Fibroblast of lung (primary cell): ENCODE measurements at places on chromosomes 11 and 22.

DNA sequence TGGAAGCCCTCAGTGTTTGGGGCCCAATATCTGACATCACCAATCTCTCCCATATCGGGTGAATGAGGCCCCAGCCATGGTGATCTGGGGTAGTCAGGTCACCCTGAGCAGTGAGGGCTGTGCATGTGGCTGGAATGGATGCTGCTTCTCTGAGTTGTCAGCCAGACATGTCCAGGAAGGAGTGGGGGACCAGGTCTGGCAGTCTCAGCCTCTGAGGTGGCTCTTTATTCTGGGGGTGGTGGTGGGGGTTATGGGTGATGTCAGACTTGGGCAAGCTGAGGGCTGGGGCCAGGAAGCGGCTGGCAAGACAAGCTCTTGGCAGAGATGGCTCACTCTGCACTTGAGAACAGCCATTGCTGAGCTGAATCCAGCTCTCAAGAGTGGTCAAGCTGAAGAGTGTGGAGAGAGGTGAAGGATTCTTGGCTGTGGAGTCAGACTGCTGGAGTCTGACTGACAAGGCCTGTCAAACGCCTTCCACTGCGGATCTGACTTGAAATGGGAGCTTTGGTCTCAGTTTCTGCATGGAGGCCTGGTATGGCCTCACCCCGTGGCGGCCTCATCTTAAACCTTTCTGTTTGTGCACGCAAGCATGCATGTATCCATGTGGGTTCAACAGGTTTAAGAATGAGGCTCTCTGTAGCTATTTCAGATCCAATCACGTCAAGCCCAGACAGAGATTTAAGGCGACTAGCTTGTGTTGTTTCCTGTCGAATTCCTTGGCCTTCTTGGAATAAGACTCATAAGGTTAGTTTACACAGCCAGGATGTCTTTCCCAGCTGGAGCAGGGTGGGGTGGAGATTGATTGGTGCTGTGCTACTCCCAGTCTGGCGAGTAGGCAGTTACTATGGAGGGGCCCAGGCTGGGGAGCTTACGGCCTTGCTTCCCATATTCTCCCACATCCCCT lies 83.9 kb upstream of the TIMP3 start:
- peak; percentile 58 for DNase-seq

DNA sequence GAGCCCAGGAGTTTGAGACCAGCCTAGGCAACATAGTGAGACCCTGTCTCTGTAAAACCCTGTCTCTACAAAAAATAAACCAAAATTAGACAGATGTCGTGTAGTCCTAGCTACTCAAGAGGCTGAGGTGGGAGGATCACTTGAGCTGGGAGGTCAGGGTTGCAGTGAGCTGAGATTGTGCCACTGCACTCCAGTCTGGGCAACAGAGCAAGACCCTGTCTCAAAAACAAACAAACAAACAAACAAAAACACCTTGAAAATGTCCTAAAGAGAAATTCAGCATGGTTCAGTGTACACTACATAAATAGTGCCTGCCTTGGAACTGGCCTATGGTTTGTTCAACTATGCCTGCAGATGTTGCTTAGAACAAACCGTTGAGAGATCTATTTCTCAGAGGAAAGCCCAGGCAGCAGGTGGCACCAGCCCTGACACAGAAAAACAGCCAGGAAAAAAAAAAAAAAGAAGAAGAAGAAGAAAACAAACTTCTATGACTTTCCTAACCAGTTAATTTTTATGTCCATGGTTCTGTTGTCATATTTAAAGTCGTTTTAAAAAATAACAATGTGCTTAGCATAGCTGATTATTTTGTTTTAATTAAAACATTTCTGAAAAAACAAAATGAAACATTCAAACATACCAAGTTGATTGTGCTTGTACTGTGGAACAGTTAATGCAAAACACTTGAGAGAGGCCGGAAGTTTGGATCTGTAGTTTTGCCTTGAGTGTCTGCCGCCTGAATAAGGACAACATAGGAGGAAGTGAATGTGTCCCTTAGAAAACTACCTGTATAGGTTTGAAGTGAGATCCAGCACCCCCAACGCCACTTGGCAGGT lies 5.4 kb downstream of the KREMEN1 start:
- no peak for DNase-seq

- DNase-seq: no peak
Observed at GRCh38 chr11:60389279-60389910, 6.9 kb upstream of the MS4A14 start.

DNA sequence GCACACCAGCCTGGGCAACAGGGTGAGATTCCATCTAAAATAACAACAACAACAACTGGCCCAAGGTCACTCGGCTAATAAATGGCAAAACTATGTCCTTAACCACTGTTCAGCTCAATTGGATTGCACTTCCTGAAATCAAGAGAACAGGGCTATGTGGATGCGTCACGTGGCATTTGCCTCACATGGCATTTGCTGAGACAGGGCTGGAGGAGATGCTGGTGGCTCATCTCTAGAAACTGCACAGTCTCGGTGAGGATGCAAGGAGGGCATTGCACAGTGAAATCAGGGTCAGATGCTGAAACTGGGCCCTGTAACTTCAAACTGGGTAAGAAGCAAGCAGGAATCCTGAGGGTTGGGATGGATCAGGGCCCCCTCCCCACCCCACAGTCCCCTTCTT lies 171.9 kb downstream of the BUD13 start:
- DNase-seq: no peak

- DNase-seq: no peak
Observed at GRCh38 chr11:126423743-126424142, 68.3 kb downstream of the ST3GAL4 start.

DNA sequence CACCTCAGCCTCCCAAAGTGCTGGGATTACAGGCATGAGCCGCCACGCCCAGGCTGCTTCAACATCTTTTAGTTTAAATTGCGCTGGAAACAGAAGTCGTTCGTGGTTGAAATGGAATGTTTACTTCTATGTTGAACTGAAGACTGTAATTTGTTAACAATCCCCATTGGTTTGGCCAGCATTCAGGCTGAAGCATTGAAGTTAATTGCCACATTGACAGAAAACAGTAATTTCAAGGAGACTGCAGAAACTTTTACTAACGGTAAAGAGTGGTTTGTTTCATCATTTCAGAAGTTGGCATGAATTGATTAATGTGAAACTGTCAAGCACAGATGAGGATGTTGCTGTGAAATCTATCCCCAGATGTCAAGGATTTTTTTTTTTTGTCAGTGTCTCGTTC lies 14.2 kb downstream of the AP5B1 start:
- peak; percentile 71 for DNase-seq

DNA sequence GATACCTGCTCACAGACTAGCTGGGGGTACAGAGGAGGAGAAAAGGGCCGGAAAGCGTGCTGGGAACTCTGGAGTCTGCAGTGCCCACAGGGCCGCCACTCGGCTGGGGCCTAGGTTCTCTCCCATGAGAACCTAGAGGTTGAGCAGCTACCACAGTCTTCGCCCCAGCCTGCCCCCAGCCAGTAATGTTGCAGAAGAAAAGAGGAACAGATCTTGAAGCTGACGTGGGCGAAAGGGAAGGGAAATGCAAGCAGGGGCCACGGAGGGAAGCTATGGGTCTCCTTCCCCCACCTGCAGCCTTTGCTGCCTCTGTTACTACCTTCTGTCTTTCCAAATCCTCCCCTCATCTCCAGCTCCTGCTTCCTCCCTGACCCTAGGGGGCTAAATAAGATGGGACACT lies 28.8 kb upstream of the P2RY2 start:
- DNase-seq: no peak

DNA sequence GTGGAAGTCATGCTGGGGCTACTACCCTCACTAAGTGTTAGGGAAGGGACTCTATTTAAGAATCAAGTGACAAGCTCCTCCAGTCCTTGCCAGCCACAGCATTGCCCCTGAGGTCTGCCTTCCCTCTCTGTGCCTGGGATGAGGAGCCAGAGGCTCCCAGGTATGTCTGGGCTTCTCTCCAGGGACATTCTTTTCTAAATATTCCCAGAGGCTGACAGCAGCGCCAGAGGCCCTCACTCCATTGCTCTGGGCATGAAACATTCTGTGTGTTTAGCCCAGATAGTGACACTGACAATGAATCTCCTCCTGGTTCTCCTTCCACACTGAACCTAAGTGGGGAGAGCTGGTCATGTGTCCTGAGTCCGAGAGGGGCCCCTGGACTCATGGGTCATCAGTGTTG lies 2.2 kb downstream of the OR51E1 start:
- no peak for DNase-seq

- DNase-seq: no peak
Observed at GRCh38 chr22:20469110-20469868, 26.3 kb downstream of the KLHL22 start.

- no peak for DNase-seq
Observed at GRCh38 chr11:64518928-64519327, 72.1 kb upstream of the SLC22A12 start.

- DNase-seq: no peak
Observed at GRCh38 chr11:72520815-72521214, 86.5 kb upstream of the CLPB start.

DNA sequence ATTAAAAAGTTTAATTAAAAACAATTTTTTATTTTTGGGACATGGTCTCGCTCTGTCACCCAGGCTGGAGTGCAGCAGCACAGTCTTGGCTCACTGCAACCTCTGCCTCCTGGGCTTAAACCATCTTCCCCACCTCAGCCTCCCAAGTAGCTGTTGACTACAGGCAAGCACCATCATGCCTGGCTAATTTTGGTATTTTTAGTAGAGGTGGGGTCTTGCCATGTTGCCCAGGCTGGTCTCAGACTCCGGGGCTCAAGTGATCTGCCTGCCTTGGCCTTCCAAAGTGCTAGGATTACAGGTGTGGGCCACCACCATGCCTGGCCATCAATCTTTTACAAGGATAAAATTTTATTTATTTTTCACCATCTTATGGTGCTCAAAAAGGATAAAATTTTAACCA lies 43.3 kb upstream of the PHOX2A start:
- no peak for DNase-seq

DNA sequence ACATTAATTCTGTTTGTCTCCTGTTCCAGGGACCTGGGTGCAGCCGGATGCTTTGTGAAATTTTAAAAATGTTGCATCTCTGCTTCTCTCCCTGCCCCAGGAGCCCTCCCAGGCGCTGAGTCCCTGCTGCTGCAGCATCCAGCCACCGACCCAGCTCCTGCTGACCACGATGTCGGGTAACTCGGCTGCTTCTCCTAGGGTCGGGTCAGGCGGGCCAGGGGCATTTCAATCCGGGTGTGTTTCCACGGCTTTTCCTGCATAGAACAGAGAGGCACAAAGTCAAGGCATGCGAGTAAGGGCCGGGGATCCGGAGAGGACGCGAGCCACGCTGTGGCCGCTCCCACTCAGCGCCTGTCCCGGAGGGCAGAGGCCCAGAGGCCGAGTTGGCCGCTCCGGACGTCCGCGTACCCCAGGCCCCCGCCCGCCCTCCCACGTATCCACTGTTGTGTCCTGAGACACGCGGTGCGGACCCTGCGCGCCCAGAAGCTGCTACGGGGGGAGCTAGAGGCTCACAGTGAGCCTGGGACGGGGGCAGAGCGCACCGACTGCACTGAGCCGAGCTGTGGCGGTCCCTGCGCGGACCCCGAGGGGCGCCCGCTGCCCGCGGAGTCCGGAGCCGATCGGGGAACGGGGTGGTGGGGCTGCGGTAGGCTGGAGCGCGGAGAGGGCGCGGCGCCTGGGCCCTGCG lies at the start of gene POU2AF3:
POU2AF3 (plus strand) TSS at position 134 of the 688 bp plus-strand sequence; CDS start at position 170, 36 bp downstream.
- DNase-seq: no peak

GRCh38 chr11:78397398-78397797 lies 20.2 kb downstream of the GAB2 start:
- no peak for DNase-seq

DNA sequence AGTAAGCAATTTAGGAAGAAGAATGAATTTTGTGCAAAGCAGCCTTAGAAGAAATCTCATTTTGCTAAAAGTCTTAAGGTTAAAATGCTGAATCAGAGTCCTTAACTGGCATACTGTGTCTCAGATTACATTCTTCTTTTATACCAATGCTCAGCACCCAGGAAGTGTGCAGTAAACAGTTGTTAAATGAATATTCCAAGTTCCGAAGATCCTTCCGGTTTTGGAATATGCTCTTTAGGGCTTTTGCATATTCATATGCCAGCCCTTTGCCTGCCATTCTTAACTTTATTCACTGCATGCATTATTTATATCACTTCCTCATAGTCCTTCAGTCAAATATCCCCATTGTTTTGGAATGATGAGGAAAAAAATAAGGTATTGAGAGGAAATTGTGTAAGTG lies 242.0 kb downstream of the DDX10 start:
- peak; percentile 48 for DNase-seq

- no peak for DNase-seq
Observed at GRCh38 chr11:70290361-70291065, 20.0 kb downstream of the PPFIA1 start.

DNA sequence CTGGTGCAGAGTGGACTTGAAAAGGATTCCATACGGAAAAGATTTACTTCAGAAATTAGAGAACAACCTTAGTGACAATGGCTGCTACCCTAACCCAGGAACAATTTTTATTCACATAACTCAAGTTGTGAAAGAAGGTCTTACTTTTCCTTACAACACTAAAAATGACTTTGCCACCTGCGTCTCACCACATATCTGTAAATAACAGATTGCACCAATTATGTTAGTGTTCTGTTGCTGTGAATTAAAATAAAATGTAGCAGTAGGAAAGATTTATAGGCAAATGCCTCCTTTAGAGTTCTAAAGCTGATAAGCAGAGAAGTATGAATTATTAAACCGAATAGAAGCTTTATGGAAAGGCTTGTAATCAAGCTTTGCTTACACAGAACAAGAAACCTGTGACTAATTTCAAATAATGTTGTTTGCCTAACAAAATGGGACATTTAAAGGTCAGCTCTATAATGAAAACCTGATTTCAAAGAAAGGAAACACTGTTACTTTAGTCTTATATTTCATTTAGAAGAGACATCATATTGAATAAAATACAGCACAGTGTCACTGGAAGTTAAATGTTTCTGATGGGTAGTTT lies 2237.8 kb downstream of the LRRC4C start:
- no peak for DNase-seq

DNA sequence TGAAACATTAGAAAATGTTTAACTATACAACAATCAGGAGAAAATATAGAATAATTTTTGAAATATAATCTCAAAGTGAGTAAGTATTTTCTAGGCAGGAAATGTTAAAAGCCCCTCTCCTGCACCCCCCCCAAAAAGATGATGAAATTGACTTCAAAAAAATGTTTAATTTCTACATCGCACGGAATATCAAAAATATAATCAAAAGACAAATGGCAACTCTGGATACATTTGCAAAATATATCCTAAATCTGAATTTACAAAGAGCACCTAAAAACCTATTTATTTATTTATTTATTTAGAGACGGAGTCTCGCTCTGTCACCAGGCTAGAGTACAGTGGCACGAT lies 36.9 kb downstream of the OR4D9 start:
- no peak for DNase-seq

- no peak for DNase-seq
Observed at GRCh38 chr22:30424534-30425326, 838 bp upstream of the MTFP1 start.

- peak; percentile 94 for DNase-seq
Observed at GRCh38 chr11:518463-519202, 11.6 kb upstream of the RNH1 start.

- no peak for DNase-seq
Observed at GRCh38 chr11:57458410-57459163, 1.7 kb upstream of the RTN4RL2 start.

GRCh38 chr11:70244698-70245097 lies 25.8 kb upstream of the PPFIA1 start:
- peak; percentile 98 for DNase-seq
